IPS DF 6.9 (cell line): ENCODE measurements at places on chromosomes 13 and 19.

- no peak for DNase-seq
Measured at GRCh38 chr13:69243366-69243765, 864.3 kb upstream of the ATXN8OS start.

DNA sequence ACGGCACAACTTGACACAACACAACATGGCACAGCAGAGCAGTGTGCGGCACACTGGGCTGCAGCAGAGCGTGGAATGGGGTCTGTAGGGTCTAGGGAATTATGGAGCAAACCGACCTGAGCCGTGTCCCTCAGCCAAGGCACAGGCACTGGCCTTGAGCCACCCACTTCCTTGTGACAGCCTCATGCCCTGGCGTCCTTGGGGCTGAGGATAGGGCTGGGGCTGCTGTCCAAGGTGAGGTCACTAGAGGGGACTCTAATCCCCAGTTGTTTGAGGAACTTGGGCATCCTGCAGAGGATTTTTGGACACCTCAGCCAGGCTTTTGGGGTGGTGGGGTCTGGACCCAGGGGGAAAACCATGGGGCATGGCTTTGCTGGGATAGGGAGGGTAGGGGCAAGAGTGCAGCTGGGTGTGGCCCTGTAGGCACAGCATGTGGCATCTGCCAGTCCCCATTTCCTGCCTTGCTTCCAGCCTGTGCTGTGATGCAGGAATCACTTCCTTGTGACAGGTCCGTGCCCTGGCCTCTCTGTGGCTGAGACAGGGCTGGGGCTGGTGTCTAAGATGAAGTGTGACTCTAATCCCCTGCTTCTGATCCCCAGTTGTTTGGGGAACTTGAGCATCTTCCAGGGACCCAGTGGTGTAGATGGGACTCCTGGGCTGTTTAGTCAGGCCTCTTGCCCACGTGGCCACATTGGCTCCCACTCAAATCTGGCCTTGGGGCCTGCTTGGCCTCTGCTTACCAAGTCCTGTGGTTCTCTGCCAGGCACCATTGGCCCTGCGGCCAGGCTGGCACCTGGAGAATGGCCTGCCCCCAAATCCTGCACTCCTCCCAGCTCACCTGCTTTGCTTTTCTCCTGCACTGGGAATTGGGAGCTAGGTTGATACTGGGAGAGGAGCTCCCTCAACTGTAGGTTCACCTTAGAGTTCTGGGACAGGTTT is 78.5 kb downstream of the SCGB2B2 start:
- no peak for DNase-seq

- DNase-seq, result no peak
Measured at GRCh38 chr13:32804673-32805230, 211.5 kb upstream of the KL start.

DNA sequence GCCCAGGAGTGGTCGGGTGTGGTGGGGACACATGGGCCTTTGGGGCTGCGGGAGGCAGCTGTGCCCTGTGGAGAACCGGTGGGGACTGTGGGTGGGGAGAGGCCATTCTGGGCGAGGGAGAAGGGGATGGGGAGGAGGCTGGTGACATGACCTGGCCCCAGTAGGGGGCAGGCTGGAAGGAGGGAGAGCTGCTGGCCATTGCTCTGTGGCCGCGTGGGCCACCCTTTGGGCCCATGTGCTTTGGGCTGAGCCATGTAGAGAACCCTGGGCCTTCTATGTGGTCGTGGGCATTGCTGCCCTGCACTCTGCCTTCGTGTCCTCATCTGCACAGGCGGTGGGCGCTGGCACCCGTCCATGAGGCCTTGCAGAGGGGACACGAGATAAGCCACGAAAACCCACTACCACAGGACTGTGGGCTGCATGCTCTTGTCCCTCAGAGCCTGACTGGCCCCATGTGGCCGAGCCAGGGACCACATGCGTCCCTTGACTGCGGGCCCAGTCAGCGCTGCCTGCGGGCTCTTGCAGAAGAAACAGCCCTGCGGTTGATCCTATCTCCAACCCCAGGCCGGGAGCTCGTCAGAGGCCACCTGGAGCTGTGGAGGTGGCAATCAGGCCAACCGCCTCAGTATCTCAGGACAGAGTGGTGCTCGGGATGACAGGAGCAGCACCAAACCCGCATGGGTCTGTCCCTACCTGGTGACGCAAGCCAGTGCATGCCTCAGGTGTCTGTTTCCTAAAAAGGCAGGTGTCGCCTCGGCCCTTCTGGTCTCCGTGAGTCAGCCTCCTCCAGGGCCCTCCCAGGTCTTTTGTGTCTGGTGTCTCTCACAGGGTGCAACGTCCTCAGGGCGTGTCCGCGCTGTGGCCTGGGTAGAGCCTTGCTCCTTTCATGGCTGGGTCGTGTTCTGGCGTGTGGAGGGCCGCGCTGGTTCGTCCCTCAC is 14.3 kb downstream of the FZR1 start:
- no peak for DNase-seq

DNA sequence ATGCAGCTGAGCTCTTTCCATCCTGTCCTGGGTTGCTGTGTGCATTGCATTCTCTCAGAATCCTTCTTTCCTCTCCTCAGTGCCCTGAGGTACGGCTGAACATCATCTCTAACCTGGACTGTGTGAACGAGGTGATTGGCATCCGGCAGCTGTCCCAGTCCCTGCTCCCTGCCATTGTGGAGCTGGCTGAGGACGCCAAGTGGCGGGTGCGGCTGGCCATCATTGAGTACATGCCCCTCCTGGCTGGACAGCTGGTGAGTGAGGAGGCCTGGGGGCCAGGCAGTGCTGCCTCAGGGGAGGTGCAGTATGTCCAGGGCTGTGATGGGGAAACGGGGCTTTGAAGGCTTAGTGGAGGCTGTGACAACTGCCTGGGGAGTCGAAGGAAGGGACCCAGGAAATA is 29.8 kb downstream of the PPP2R1A start:
- no peak for DNase-seq

DNA sequence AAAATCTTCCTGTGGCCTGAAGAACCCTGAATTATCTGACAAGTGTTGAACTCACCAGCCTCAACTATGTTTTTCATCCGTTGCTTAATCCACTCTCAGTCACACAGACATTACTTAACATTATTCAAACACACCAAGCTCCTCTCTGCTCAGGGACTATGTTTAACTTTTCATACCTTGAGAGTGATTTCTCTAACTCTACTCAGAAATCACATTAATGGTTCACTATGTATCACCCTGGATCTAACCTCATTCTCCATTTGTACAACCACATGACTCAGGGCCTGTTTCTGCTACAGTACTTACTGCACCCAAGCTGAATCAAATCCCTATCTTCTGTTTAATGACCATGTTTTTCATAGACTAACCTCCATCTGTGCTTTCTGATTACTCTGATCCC is 553.7 kb upstream of the PRR20A start:
- no peak for DNase-seq

- no peak for DNase-seq
Measured at GRCh38 chr13:100870898-100871297, 196.3 kb upstream of the TMTC4 start.

GRCh38 chr19:27774827-27775226 is 1438.1 kb downstream of the UQCRFS1 start:
- no peak for DNase-seq

DNA sequence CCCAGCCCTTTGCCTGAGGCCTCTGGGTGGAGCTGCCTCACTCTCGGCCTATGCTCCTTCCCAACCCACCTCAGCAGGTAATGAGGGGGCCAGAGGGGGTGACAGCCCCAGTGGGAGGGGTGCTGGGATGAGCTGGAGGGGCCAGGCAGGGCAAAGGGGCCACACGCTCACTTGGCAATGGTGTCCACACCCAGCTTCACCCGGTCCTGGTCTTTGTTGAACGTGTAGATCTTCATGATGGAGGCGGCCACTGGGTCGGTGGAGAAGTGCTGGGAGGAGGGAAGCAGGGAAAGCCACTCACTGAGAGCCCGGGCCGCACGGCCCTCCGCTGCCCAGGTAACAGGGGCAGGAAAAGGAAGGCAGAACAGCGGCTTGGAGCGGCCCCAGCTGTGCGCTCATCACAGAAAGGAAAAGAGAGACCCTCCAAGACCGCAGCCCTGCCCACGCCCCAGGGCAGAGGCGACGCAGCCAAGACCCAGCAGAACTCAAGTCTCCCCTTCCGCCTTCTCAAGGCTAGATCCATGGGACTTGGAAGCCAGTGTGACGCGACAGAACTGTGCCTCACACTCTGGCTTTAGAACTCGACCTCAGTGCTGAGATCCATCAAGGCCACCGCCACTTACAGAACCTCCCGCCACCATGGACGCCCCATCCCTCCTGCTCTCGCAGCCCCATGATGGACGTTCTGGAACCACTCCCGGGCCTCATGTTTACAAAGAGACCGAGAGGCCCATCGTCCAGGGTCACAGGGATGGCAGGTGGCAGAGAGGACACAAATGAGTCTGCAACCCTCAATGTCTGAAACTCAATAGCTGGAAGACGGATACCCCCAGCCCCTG is 9.2 kb downstream of the UBXN6 start:
- DNase-seq, result no peak

- DNase-seq, result no peak
Measured at GRCh38 chr13:91318886-91319285, 28.6 kb upstream of the MIR17HG start.

GRCh38 chr19:4719499-4719866 is 4.2 kb downstream of the DPP9 start:
- no peak for DNase-seq

DNA sequence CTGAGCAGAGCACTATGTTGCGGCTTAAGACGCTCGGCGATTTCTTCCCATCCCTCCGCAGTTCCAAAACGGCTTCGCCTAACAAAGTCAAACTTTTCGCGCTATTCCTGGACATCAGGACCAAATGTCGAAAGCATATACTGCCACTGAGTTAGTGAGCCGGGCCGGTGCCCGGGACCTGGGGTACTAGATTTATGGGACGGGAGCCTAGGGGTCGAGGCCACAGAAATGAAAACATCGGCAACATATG is 699 bp downstream of the RCBTB2 start:
- DNase-seq, result no peak

DNA sequence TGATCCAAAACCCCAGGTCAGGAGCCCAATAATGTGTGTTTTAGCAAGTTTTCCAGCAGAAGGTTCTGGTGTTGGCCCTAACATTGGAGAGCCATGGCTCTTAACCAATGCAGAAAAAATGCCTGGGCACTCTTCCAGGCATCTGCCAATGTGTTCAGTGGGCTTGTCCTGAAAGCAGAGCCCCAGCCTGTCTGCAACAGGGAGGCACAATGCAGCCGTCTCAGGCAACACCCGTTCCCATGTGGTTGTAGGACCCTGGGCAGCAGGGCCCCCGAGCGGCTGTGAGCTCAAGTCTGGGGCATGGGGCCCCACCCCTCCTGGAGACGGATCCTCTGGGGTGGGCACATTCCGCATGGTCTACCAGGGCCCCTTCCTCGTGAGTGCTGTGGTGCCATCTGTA is 58.1 kb upstream of the SIAH3 start:
- DNase-seq, result no peak

- DNase-seq, result no peak
Measured at GRCh38 chr19:49844138-49845095, 6.5 kb upstream of the PTOV1 start.

DNA sequence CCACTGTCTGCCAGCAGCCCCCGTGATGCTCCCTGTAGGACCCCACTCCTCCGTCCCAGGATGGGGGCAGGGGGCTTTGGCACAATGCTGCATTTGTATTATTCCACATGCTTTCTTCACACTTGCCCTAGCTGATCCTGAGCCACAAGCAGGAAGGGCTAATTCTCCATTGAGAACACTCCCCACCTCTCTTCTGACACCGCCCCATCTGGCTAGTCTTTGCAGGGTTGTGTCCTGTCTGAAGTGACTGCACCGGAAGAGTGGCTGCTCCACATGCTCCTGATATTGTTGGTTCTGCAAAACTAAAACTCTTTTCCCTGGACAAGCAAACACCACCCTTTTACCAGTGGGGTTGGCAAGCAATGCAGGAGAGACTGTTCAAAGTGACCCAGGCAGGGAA is 18.0 kb downstream of the ZNF574 start:
- no peak for DNase-seq

- no peak for DNase-seq
Measured at GRCh38 chr19:49614096-49614833, 23.3 kb downstream of the PRR12 start.

DNA sequence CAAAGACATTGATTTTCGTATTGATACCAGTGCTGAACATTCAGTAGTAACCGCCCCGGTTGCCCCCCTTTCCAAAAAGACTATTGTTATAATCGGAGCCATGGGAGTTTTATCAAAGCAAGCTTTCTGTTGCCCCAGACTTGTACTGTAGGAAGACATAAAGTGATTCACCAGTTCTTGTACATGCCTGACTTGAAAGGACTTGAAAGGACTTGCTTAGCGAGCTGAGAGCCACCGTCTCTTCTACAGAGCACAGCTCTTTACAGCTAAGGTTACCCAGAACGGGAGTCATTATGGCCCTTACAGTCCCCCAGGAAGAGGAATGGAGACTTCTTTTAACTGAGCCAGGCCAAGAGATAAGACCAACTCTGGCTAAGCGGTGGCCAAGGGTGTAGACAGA is 5.1 kb downstream of the ZNF816 start:
- no peak for DNase-seq

GRCh38 chr13:79392882-79393563 is 13.0 kb downstream of the RBM26 start:
- no peak for DNase-seq

DNA sequence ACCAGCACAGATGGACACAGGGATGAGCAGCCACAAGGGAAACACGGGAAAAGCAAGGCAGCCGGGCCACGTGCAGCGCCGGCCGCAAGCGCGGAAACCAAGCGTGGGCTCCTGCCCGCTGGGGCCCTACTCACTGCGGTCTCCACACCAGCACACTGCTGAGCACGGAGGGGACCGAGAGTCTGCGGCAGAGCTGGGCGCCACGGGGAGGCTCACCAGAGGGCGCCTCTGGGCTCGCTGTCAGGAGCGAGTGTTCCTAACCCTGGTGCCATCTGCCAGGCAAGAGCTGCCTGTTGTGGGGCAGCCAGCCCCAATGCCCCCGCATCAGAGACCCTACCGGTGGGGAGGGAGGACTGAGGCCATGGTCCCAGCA is 26.5 kb downstream of the MPND start:
- no peak for DNase-seq

DNA sequence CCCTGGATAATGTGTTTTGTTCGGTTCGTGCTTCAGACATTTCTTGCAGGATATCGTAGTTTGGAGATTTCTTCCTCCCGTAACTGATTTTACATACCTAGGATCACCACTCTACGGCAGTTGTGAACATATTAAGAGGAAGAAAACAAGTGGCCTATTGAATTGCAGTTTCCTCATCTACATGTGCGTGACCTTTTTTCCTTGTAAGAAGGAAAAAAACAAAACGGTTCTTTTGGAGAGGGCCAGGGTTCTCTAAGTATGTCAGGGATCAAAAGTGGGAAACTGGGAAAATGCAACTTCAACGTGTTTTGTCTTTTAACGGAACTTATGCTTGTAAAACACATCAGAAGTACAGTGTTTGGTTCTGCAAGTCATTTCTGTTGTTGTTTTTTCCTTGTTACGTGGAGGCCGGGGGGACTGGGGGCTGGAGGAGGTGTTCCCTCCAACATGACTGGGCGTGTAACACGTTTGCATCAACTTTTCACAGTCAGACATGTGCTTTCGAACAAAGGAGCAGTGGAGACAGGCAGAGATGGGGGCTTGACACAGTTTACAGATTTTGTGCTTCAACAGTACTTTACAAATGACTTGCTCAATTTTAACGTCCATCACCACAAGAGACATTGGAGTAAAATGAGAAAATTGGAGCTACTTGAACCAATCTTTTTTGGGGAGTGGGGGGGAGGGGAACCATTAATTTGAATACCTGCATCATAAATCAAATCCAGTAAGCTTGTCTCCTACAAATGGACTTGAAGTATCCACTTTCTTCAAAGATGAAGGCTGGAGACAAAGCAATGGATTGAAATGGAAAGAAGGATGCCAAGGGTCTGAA is 3.8 kb downstream of the ZC3H4 start:
- DNase-seq, result no peak

GRCh38 chr19:49888510-49888824 is 8.2 kb downstream of the IL4I1 start:
- no peak for DNase-seq
